ENCODE measurements at places on chromosomes 5 and 9.

GRCh38 chr9:123662057-123662776 is 267.7 kb downstream of the DENND1A start:
- DNase-seq: no peak

- DNase-seq: no peak
Observed at GRCh38 chr5:6496207-6496584, 47.5 kb downstream of the UBE2QL1 start.

DNA sequence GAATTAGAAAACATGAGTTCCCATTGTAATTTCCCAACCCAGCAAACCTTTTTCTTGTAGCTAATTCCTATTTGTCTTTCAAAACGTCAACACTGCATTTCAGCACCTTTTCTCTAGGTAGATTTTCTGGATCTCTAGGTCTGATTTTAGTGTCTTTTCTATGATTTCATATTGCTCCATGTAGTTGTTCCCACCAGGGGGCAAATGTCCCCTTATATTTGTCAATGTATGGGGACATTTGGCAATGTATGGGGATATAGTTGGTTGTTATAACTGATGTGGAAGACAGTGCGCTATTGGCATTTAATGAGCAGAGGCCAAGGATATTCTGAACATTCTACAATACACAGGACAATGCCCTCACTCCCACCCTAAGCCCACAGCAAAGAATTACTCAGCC is 273.9 kb upstream of the ADRA1B start:
- no peak for DNase-seq

GRCh38 chr5:156103155-156103885 is 223.6 kb upstream of the SGCD start:
- no peak for DNase-seq

DNA sequence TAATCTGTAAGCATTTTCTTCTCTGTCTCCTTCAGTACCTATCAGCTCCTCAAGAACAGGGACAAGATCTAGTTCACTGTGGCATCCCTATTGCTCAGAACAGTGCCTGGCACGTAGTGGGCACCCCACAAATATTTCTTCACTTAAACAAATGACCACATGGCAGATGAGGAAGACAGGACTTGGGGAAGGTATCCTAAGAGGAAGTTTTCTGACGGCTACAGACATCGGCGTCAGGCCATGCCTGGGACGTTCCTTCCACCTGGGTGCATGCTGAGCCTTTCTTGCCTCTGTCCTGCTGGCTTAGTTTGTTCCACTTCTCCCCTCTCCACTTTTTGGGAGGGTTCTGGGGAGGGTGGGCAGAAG is 60.2 kb downstream of the NEURL1B start:
- no peak for DNase-seq

- no peak for DNase-seq
Observed at GRCh38 chr9:128687453-128687852, 1.6 kb upstream of the SET start.

GRCh38 chr5:101123363-101123762 is 220.3 kb upstream of the ST8SIA4 start:
- no peak for DNase-seq

GRCh38 chr5:151855701-151856100 is 69.0 kb downstream of the GLRA1 start:
- DNase-seq: no peak

GRCh38 chr5:32852535-32852934 is 141.4 kb downstream of the NPR3 start:
- DNase-seq: no peak

DNA sequence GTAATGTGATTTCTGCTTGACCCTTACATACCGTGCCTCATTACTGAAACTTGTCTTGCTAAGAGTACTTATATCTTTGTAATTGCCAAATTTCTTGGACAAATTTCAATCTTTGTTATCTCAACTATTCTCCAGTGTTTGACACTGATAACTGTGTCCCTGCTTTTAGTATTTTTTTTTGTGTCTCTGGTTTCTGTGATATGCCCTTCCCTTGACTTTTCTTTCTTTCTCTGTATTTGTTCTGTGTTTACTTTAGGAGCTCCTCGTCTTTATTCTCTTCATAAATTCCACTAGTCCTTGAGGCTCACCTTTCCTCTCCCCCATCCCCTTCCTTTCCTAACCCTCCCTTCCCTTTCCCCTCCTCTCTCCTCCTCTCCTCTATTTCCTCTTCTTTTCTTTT is 123.7 kb upstream of the FBXL17 start:
- DNase-seq: no peak

GRCh38 chr9:135799261-135799660 is 97.3 kb downstream of the KCNT1 start:
- DNase-seq: no peak

DNA sequence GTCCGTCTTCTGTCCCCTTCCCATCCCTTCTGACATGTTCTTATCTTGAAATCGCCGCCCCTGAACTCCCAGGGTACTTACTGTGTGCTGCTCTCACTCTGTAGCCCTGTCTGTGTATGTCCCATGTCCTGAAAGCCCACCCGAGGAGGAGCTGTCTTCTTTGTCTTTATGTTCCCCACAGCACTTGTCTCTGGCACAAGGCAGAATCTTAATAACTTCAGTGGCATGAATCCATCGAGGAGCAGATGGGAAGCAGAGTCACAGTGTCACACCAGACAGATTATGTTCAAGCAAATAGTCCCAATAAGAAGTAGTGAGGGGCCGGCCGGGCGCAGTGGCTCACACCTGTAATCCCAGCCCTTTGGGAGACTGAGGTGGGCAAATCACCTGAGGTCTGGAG is 29.7 kb upstream of the LTC4S start:
- no peak for DNase-seq

- DNase-seq: no peak
Observed at GRCh38 chr9:19036611-19037010, 3.6 kb upstream of the SAXO1 start.

- no peak for DNase-seq
Observed at GRCh38 chr5:87347841-87348240, 64.9 kb downstream of the CCNH start.

- no peak for DNase-seq
Observed at GRCh38 chr5:151600069-151600665, 9.0 kb upstream of the FAT2 start.
